Stimulated activated CD4-positive, alpha-beta T cell treated with anti-CD3 and anti-CD28 coated beads, Interleukin-1b, Interleukin-23, amount 100 ng/mL, for 24 hours (primary cell): ENCODE measurements at places on chromosomes 6 and 20.

- DNase-seq: no peak
Observed at GRCh38 chr6:154447954-154448353, 62.5 kb downstream of the CNKSR3 start.

GRCh38 chr20:62252342-62252966, 14.1 kb downstream of the OSBPL2 start:
- no peak for DNase-seq

DNA sequence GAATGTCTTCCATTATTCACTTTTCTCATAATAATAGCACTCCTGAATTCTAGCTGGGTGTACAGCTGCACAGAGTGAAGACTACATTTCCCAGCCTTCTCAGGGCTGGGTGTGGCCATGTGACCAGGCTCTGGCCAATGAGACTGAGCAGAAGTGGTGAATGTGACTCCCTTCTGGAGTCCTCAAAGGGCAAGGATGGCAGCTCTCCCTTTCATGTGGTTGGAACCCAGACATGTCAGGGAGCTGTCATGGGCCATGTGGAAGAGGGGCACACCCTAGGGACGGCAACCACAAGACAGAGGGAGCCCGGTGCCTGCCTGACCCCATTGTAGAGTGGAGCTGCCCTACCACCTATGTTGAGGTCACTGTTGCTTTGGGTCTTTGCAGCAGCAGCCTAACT, 312.8 kb upstream of the SULF2 start:
- DNase-seq: no peak

DNA sequence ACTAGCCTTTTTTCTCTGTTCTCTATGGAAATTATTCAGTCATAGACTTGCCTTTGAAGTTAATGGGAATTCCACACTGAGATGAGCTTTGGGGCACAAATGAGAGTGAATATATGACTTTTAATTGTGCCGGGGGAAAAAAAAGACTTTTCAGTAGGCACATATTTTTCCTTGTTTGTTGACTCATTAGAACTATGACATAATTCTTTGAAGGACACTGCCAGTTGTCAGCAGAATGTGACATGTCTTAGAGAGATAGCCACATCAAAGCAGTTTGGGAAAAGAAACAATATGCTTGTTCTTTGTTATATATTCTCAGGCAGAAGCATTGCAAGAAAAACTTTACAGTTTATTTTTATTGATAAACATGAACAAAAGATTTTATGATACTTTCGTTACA, 138.3 kb downstream of the COL9A1 start:
- no peak for DNase-seq

DNA sequence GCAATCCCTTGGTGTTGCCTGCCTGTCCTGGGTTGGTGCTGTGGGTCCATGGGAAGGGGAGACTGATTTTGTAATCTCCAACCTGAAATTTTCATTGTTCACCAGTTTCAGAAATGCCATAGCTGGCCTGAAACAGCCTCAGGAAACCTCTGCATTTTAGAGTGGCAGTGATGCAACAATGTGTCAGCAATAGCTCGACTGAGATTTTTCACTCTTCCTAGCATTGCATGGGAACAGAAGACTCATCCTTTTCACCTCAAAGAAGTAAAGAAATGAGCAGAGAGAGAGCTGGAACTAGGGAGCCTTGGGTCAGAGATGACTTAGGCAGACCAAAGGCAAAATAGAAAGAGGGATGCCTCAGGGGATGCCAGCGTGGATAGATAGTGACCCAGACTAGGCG, 23.7 kb upstream of the TMEM14A start:
- no peak for DNase-seq

- DNase-seq: no peak
Observed at GRCh38 chr6:119147101-119148053, 68.9 kb upstream of the FAM184A start.

GRCh38 chr20:58706975-58707681, 14.5 kb downstream of the NPEPL1 start:
- no peak for DNase-seq

DNA sequence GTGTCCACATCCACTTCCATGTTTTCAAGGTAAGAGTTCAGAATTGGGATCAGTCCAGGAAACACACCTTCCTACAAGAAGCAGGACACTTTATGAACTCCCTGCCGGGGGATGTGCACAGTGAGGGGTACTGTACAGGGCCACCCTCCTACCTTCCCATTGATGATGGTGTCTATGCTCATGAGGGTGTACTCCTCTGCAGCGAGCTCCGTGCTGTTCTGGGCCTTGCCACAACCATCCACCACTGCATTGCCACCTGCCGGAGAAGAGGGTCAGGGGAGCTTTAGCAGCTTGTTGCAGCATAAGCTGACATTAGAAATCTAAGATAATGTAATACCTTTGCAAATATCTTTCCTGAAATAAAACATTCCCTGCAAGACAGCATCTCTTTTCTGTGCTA, 44.8 kb downstream of the GCLC start:
- DNase-seq: no peak

DNA sequence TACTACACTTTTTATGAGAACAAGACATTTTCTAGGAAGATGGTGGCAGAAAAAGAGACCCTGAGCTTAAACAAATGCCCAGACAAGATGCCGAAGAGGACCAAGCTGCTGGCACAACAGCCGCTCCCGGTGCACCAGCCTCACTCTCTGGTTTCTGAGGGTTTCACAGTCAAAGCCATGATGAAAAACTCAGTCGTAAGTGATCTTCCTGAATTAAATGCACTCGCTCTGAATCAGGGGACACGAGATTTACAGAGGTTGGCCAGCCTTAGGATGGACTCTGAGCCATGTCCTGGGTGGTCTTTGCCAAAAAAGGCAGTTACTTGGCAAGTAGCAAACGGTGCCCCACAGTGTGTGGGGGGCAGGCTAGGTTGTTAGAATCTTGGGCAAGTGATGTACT, 423 bp downstream of the PACRG start:
- no peak for DNase-seq

DNA sequence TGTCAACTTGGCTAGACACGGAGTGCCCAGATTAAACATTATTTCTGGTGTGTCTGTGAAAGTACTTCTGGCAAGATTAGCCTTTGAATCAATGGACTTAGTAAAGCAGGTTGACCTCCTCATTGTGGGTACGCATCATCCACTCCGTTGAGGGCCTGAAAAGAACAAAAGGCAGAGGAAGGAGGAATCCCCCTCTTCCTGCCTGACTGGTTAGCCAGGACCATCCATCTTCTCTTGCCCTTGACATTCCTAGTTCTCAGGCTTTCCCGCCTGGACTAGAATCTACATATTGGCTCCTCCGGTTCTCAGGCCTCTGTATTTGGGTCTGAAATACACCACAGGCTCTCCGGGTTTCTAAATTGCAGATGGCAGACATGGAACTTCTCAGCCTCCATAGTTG, 74.0 kb upstream of the POPDC3 start:
- no peak for DNase-seq

DNA sequence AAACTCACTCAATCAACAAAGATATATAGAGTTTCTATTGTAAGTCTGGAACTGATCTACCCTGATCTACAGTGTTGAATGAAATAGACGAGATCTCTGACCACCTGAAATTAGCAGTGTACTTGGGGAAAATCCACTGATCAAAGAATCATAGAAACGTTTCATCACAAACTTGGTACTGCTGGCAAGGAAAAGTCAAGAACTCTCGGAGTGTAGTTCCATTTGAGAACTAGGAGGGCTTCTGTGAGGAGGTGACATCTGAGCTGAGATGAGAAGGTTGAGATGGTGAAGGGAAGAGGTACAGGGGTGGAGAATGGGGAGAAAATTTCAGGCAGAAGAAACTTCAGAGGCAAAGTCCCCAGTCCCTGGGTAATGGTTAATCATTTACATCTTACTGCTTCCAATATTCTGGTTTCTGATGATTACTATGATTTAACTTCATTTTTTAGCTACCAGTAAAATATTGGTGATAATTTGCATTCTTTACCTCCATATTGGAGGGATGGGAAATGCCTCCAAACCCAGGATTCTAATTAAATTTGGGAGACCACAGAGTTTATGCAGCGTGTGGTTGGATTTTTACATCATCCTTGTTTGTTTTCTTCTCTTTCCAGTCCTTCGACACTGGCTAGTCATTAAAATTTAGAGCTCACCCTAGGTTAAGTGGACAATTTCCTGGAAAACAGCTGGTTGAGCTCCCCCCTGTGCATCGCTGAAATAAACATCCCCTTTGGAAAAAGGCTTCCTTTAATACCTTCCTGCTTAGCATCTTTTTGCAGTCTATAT, 191.9 kb downstream of the BCAS1 start:
- DNase-seq: no peak

GRCh38 chr6:138234363-138234762, 16.1 kb upstream of the PBOV1 start:
- no peak for DNase-seq

DNA sequence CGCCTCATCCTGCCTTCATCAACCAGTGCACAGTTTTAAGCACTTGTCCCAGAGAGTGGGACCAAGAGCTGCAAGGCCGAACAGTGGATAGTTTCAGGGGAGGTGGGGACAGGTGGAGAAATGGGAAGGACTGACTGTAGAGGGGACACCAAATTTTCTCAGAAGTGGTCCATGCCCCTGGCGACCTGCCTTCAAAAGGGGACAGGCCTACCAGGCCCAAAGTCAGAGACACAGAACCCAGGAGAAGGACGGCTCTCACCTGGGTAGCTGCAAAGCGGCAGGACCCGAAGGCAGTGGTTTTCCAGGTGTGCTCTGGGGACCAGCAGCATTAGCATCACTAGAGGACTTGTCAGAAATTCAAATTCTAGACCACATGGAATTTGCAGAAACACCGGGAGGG, 5.8 kb downstream of the TFEB start:
- no peak for DNase-seq

- DNase-seq: no peak
Observed at GRCh38 chr20:35101620-35102019, 9.0 kb upstream of the TRPC4AP start.

DNA sequence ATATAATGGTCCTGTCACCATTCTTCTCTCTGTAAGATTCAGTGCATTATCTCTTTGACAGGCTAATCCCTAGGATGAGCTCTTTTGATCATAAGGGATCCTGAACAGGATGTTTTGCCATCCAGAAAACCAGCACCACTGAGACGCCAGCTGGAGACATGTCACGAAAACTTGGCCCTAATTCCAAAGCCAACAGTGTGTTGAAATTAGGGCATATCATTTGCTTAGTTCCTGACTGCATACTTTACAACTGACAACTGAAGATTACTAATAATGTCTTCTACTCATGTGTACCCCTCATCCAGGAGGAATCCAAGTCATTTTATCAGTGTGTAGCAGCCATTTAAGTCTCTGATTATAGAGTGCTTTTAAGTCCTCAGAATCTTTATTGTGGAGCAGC, 243.6 kb downstream of the KCNQ5 start:
- no peak for DNase-seq

- no peak for DNase-seq
Observed at GRCh38 chr6:89787660-89788328, 31.8 kb downstream of the MDN1 start.

GRCh38 chr20:18728870-18729224, 84.7 kb upstream of the SCP2D1 start:
- no peak for DNase-seq

GRCh38 chr20:63706852-63707557, 771 bp downstream of the ARFRP1 start:
- no peak for DNase-seq

DNA sequence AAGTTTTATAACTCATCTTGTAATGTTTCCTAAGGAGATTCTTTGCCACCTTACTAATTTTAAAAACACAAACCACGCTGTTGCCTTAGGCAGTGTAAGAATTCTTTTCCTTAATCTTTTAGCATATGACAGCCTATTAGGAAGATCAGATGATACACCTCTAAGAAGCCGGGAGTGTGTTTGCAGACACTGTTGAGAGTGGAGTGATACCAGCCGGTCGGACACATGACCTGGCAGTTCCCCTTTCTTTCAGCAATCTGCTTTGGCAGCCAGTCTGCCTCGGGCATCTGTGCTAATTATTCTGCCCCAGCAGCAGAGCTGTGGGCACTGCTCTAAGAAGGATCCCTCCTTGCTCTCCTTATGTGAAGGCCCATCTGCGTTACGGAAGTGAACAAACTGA, 50.9 kb downstream of the PLCB4 start:
- no peak for DNase-seq

- no peak for DNase-seq
Observed at GRCh38 chr6:154404791-154405400, 48.3 kb upstream of the IPCEF1 start.

GRCh38 chr6:24721461-24722215, 2.7 kb upstream of the C6orf62 start:
- DNase-seq: no peak

DNA sequence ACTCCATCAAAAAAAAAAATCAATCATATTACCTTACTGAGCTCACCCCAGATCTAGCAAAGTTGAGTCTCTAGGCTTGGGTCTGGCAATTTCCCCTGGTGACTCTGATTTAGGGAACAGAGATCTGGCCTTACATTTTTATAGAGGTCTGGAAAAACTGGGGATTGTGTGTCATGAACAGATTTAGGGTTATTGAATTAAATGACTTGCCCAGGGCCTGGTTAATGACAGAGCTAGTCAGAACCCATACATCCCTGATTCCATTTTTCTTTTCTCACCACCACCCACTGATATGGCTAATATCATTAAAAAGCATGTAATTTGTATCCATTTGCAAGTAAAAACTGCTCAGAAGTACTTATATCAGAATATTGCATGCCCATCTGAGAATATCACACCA, 163.4 kb upstream of the OGFRL1 start:
- DNase-seq: no peak

- DNase-seq: no peak
Observed at GRCh38 chr6:2973676-2974075, 2.3 kb upstream of the SERPINB6 start.

DNA sequence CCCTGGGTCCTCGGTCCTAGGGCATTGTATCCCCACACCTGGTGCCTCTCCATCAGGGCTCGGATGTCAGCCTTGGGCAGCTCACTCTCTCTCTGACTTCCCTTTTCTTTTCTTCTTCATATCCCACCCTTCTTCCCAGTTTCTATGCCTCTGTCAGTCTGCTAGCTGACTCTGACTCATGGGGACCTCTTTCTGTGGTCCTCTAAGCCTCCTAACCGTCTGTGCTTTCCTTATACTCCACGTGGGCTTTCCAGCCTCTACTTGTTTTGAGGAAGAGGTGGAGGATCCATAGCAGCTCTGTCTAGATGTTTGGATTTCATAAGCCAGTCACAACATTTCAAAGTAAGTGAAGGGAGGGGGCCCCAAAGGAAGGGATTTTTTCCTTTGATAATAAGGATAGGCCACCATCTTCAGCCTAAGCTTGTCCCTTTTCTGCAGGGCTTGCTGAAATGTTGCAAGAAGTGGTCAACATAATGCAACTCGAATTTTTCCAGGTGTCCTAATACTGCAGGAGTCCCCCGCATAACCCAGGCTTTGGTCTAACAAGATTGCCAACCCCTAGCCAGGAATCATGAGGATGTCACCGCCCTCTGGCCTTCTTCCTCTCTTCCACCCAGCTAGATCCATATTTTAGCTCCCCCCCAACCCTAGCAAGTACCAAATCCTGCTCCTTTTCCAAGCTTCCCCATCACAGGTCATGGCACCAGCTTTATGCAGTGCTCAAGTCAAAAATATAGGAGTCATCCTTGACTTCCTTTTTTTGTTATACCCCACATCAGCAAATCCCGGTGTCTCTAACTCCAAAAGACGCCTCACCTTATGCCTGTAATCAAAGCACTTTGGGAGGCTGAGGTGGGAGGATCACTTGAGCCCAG, 8.7 kb upstream of the PLTP start:
- DNase-seq: no peak
